ENCODE measurements at places on chromosomes 11 and 22.

GRCh38 chr22:45179276-45180049 is 15.7 kb downstream of the NUP50 start:
- DNase-seq = no peak

- DNase-seq = no peak
Measured at GRCh38 chr22:37001826-37002225, 17.4 kb downstream of the TST start.

DNA sequence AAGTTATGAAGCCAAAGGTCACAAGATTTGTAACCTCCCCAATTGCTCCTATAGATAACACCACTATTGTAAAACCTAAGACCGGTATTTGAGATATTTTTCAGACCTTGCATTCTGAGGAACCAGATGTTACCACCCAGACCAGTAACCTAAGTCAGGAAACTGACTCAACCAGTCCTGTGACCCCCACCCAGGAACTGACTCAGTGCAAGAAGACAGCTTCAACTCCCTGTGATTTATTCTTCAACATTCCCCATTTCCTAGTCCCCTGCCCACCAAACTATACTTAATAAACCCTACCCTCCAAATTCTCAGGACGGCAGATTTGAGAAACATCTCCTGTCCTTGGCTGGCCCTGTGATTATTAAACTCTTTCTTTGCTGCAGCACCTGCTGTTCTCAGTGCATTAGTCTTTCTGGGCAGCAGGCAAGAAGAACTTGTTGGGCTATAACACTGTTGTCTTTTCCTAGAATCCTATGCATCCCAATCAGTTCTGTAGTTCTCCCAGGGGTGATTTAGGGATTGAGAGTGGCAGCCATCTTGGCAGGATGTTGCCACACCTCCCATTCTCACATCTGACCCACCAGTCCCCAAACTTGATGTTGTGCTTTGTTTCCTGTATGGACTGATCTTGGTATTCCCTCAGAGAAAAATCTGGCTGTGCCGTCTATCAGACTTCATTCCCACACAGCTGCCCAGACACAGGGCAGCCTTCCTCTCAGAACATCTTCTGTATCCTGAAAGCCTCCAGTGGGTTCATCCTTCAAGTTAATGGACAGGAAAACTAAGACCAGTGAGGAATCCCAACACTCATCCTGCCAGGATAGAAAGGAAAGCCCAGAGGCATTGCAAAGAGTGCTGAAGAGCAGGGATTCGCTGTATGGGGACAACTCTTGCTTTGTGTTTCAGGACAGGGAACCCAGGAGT is 104.0 kb downstream of the PDE2A start:
- DNase-seq = no peak

- no peak for DNase-seq
Measured at GRCh38 chr11:10302359-10302743, 2.5 kb upstream of the ADM start.

DNA sequence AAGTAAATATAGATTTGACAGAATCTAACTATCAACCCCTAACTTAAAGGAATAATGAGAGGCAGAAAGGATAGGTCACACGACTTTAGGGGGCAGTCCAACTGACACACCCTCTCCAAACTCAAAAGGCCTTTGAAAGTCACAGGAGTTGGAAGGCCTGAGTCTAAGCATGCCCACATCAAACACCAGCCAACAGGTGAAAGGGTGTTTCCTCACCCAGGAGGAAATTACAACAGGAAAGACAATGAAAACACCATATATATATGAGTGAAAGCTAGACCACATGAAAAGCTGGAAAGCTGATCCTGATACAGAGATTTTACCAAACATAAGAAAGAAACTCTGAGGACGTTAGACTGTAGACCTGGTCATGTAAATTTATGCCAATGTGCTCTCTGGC is 10.5 kb upstream of the DEPDC7 start:
- DNase-seq = no peak

GRCh38 chr11:79366218-79366617 is 74.6 kb downstream of the TENM4 start:
- no peak for DNase-seq

GRCh38 chr22:44281768-44282637 is 30.7 kb downstream of the SHISAL1 start:
- DNase-seq = no peak

- no peak for DNase-seq
Measured at GRCh38 chr11:73465871-73466270, 89.7 kb downstream of the RELT start.

DNA sequence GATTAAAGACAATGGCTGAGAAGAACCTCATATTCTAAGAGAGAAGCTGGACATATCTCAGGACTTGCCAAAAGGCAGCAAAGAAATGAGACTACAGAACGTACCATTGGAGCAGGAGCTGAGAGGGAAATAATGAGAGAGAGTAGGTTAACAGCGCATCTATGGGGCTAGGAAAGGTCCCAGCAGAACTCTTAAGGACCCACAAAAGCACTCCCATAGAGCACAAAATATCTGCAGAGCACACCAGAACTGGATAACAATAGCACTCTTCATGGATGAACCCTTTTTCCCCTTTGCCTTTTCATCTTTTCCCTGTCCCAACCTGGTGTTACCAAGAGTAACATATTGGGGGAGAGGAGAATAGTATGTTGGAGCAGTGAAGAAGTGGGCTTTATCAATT is 245.8 kb downstream of the METTL15 start:
- no peak for DNase-seq

DNA sequence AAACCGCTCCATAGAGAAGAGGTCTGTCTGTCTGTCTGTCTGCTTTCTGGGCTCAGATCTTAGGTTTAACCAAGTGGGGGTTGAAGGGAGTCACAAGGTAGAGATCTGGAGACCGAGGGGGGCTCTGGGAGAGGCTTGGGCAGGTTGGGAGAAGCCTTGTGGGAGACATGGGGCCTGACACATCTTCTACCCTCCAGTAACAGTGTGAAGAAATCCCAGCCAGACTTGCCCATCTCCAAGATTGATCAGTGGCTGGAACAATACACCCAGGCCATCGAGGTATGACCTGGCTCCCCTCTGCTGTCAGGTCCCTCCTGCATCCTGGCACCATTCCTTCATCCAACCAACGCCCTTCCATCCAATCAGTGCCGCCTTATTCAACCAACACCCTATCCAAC is 7.4 kb downstream of the PRR33 start:
- no peak for DNase-seq

GRCh38 chr22:46416520-46416871 is 81.0 kb downstream of the TRMU start:
- DNase-seq = no peak

GRCh38 chr11:44387415-44387814 is 77.5 kb upstream of the ALX4 start:
- no peak for DNase-seq

GRCh38 chr11:120805960-120806555 is 217.8 kb upstream of the TBCEL start:
- DNase-seq = no peak

GRCh38 chr22:26972286-26972685 is 314.9 kb downstream of the MIAT start:
- no peak for DNase-seq

- no peak for DNase-seq
Measured at GRCh38 chr22:40685406-40685805, 6.1 kb downstream of the MCHR1 start.

DNA sequence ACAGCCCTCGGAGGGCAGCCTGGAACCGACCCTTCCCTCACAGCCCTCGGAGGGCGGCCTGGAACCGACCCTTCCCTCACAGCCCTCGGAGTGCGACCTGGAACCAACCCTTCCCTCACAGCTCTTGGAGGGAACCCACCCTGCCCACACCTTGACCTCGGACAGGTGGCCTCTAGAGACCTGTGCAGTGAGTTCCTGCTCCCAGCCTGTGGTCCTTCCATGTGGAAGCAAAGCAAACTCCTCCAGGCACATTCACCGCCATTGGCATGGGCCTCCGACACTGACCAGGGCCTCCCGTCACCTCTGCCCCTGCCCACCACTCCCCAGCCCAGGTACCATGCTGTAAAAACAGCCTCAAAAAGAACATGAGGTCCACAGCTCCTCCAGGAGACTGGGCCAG is 272.1 kb downstream of the BRD1 start:
- DNase-seq = no peak

- no peak for DNase-seq
Measured at GRCh38 chr11:68352591-68352990, 40.2 kb downstream of the LRP5 start.

GRCh38 chr11:23288003-23288783 is 427.9 kb upstream of the CCDC179 start:
- no peak for DNase-seq

DNA sequence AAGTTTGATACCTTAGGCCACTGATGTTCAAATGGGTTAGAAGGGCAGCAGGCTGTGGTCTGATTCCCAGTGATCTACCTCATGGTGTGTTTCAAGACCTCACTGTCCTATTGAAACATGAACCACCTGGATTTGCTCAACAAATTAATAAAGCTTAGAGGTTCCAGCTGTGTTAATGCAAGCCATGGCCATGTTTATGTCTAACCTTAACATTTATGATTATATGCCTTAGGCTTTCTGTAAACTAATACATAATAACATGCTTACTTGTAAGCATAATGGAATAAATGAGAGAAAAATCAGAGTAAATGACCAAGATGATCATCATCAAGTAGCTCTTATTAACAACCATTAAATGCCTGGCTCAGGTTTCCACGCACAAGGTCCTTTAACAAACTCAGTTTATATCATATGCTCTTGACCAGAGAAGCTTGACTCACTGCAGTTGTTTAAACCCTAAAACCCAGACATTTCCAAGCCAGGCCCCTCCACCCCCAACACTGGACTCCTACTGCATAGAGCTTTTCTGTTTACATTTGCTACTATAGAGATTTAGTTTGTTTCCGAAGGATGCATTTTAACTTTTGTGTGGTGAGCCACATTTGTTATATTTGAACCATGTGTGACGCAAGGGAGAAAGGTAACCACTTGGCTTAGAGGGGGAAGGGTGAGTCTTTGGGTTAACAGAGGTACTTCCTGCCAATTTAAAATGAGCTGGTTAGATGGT is 43.7 kb downstream of the KREMEN1 start:
- no peak for DNase-seq

GRCh38 chr11:124807660-124808270 is 7.6 kb upstream of the MSANTD2 start:
- DNase-seq = no peak

- DNase-seq = no peak
Measured at GRCh38 chr11:120540744-120541465, 29.4 kb downstream of the GRIK4 start.

DNA sequence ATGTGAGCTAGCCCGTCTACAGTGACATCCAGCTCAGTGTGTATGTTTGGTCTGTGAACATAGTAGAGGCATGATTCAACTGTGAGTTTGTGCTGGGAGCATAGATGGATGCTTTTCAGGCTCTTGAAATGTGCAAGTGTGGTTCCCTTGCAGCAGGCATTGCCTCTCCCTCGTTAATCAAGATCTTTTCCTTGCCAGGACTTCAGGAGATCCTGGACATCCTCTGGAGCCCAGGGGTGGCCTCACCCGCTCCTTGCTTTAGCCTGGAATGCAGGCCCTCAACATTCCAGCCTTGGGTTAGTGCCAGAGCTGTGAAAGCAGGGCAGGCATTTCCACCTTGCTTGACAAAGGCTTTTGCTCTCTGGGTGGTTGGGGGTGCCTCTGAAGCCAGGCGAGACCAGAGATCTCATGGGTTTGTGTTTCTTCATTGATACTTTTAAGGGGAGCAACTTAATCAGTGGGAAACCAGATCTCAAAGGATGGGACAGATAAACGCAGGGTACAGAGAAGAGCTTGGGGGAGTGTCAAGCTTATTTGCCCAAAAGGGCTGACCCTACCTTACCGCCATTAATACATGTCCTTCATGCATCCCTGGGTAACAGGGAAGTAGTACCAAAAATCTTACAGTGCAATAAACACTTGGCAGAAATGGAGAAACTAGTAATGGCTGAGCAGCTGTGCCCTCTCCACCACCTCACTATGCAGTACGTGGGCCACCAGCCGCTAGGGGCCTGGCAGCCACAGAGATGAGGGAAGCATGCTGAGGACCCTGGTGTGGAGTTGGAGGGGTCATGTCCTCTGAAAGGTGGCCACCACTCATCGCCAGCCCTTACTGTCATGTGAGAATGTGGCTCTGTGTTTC is 72.1 kb downstream of the PTPRJ start:
- DNase-seq = no peak

DNA sequence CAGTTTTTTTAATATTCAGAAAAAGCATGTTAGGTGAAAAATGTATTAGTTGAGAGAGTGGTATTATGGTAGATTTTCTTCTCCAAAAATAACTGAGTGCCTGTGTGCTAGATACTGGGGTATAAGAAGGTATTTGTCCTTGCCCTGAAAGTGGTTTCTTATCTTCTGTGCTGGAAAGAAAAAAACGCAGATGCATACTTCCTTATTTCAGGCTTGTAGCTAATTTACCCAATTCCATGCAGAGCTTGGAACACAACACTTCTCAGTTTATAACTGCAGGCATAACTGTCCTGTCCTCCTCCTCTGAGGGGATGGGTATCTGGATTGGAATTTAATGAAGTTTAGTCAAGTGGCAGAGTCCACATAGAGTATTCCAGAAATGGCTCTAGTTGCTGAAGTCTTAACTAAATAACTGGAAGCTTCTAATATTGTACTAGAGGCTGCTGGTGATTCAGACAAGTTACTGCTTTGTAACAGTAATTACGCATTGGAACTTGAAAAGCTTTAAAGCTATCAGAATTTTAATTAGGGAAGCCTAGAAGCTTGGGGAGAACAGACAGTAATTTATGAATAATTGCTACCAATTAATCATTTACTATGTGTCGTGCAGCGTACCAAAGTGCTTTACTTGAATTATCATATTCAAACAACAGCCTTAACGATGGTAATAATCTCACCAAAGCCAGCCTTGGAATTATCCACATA is 12.7 kb upstream of the C11orf91 start:
- no peak for DNase-seq

DNA sequence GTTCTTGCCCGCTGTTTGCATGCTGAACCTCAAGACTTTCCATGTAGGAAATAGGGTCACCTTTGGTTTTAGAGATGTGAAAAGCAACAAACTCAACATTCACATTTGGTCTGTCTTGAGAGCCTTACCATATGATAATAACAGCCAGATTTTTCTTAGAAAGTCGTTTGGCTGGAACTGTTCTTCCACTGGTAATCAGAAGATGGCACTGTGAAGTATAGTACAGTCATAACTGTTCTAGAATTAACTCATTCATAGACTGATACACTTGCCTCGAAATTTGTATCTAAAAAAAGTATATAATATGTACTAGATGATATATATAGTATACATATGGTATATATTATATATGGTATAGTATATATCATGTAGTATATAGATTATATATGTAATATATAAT is 12.3 kb downstream of the LUZP2 start:
- no peak for DNase-seq

GRCh38 chr11:129018991-129019390 is 76.3 kb upstream of the TP53AIP1 start:
- DNase-seq = no peak

- DNase-seq = no peak
Measured at GRCh38 chr11:126404367-126404766, 48.9 kb downstream of the ST3GAL4 start.

All from stimulated activated CD4-positive, alpha-beta T cell treated with anti-CD3 and anti-CD28 coated beads, Interleukin-2, amount 100 ng/mL, for 24 hours (primary cell).